ENCODE measurements at places on chromosomes 6 and 20.

GRCh38 chr6:137705160-137706082 lies 161.6 kb upstream of the TNFAIP3 start:
- DNase-seq = peak; percentile 82

- no peak for DNase-seq
These were observed 1.6 kb downstream of the PPP1R16B start for GRCh38 chr20:38806855-38807655.

DNA sequence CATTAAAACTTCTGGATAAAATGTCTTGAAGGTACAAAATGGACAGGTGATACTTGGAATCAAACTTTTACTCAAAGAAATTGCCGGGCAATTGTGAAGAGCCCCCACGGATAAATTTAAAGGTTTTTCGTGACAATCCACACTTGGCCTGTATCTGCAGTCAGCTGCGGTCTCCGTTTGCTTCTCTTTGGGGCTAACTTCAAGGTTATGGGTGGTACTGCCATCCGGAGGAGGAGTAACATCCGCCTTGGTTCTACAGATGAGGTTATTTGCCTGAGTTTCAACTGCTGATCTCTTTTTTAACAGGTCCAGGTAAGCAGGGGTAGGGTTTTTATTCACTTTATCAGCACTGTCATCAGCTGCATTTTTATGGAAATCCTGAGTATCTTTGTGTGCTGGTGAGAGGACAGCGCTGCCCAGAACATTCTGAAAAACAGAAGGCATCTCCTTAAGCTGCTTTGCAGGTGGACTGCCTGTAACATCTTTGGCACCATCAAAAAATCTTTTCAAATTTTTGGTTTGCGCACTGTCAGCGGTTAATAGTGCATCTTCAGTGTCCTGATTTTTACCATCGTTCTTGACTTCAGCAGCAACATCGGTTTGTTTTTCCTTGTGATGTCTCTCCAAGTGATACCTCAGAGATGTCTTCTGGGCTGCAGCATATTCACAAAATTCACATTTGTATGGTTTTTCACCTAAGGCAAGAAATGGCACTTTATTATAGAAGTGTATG lies 16.9 kb downstream of the ZNF217 start:
- DNase-seq = no peak

- DNase-seq = no peak
These were observed 4.7 kb downstream of the NPEPL1 start for GRCh38 chr20:58697201-58697866.

DNA sequence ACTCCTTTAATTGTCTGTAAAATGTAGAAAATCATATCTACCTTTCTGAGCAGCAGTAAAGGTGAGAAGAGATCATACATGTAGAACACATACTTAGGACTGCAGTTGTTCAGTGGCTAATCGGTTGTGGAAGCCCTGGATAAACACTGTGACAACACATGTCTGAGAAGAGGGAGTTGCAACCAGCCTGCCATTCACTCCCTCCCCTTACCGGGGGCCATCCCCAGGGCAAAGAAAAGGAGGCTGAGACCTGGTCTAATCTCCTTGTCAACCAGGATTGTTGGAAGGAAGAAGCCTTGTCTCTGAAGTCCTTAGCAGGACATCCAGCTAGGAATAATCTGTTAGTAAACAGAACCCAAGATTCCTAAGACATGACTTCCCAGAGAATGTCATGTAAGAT lies 462.5 kb upstream of the AGPAT4 start:
- DNase-seq = no peak

DNA sequence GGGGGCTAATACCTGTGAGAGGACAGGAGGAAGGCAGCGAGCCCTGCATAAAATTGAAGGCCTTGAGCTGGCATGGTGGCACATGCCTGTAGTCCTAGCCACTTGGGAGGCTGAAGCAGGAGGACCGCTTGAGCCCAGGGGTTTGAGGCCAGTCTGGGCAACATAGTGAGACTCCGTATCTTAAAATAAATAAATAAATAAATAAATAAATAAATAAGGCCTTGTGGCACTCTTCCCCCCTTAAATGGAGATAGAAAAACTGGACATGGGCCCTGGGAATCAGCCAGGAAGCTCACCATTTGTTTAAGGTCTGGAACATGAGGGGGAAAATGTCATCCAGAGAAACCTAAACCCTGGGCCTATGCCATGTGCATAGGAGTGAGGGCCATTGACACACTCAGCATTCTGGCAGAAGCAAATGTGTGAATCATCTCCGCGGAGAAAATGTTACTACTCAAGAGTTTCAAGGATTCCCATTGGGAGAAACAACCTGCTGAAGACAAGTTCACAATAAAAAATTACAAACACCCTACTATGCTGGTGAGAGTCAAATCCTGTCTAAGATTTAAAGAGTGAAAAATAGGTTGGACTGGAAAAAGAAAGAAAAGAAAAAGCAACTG lies 51.9 kb upstream of the UBR2 start:
- no peak for DNase-seq

DNA sequence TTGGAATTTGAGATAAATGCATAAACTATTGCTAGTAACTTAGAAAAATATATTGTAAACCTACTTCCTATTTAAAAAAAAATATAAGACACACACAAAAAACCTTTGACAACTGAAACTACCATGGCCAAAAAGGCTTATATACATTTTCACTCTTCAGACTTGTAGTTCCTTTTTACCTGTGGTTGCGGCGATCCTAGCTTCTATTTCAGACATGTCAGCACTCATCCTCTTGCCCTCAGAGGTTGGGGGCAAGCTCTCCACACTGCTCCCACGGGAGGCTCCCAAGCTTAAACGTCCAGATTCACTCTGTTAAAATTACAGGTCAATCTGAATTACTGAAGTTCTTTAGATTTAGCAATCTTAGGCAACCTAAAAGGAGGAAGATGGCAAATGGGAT lies 39.8 kb downstream of the MAP3K7 start:
- DNase-seq = no peak

- DNase-seq = no peak
These were observed 1.7 kb upstream of the MYO6 start for GRCh38 chr6:75747152-75747992.

DNA sequence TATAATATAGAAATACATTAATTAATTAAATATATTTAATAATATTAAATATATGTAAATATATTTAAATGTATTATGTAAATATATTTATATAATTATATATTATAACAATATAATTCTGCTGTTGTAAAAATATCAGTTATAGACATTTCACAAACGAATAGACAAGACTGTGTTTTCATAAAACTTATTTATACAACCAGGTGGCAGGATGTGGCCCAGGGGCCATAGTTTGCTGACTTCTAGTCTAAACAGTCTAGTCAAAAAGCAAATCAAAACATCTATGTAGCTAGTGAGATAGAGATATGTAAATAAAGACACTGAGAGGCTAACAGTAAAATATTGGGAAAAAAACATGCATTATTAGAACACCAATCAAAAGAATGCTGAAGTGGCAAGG lies 136.4 kb downstream of the TBXT start:
- no peak for DNase-seq

GRCh38 chr20:54717983-54718382 lies 242.6 kb downstream of the DOK5 start:
- no peak for DNase-seq

DNA sequence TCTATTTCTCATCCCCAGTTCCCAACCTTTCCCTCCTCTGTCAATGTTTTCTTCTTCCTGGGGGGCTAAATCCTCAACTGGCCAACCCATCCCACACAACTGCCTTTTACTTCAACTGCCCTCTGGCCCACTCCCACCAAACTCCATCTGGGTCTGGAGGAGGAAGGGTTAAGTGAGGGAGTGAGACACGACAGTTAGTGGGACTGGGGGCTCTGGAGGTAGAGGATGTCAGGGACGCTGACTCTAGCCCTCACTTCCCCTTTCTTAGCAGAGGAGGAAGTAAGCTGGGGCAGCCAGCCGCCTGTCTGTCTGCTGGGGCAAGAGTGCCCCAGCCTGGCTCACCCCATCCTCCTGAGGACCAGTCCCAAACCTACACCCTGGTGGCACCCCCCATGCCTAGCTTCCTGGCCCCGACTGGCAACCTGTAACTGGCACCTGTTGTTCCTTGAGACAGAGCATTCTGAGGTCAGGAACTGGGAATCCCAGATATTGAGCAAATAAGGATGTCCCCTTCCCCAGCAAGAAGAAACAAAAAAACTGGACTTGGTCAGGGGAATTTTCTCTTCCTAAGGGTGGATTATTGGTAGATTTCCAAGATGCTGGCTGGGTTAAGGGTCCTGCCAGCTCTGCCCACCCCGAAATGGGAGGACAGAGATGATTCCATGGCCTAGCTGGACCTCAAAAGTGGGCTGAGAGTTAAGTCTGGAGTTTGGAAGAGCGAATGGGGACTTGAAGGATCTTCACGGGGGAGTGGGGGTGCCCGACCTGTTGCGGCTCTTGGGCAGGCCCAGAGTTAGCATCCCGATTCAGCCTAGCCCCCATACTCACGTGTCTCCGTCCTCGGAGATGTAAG lies 971 bp downstream of the NFKBIE start:
- DNase-seq = peak; percentile 88

- DNase-seq = no peak
These were observed 58.7 kb upstream of the PRND start for GRCh38 chr20:4663044-4663443.

DNA sequence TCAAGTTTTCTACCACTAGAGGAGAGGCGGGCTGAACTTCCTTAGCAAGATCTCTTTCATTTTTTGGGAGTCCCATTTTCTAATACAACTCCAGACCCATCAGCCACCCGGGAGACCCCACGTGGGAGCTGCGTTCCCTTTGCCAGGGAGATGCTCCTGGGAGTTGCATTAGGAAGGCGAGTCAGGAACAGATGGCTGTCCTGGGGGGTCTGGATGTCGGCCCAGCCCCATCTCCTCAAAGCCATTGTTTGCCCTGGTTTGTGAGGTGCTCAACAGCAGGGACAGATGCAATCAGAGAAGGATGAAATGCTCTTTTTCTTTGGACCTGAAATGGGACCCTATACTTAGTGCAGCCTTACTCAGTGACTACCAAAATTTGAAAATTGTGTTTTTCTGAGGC lies 39.4 kb downstream of the CARMIL1 start:
- DNase-seq = no peak

DNA sequence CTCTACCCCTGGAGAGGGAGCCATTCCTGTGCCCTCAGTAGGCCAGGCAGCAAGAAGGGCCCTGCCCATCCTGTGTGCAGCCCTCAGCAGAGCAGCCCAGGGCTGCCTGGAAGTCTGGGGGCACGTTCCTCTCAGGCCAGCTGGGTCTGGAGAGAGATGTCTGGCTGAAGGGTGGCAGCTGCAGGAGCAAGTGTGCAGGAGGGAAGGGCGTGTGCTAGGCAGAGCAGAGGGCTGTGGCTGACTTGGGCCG lies 62.7 kb downstream of the NOL4L start:
- DNase-seq = no peak

DNA sequence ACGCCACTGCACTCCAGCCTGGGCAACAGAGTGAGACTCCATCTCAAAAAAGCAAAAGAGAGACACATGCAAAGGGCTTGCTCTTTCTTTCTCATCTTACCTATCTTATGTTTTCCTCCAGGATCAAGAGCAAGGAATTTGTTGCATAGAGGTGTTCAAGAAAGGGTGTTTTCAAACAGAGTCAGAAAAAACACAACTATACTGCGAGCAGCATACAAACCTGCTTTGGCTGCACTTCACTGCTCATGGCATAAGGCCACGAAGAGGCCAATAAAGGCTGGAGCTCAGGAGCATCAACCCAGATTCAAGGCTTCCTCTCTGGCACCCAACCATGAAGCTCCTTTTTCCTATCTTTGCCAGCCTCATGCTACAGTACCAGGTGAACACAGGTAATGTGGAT lies at the start of gene DEFB129:
TSS of gene DEFB129 (plus strand) at position 301 of the 400 bp plus-strand sequence. CDS start at position 332, 31 bp downstream.
- no peak for DNase-seq

DNA sequence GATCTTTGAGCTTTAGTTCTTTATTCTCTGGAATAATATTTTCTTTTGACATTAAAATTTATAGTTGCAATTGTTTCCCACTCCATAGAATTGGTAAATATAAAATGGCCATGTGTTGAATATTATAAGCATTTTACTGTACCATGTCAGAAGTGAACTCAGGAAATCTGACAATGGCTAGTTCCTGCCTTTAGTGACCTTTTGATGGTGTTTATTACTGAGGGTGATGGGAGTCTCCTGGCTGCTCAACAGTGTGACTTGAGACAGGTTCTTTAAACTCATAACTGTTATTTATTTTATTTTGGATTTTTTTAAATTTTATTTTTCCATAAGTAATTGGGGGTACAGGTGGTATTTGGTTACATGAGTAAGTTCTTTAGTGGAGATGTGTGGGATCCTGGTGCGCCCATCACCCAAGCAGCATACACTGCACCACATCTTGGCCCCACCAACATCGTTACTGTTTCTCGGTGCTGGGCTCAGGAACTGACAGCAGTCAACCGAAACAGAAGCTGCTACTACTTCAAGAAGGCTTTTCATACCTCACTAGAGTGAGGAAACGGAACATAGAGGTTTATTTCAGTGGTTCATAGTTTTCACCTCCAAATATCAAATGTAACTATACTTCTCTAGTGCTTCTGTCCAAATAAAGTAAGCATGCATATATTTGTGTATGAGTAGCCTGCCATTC lies 90.4 kb downstream of the PLEKHG1 start:
- DNase-seq = no peak

- DNase-seq = no peak
These were observed 1005.5 kb upstream of the CITED2 start for GRCh38 chr6:140379919-140380318.

DNA sequence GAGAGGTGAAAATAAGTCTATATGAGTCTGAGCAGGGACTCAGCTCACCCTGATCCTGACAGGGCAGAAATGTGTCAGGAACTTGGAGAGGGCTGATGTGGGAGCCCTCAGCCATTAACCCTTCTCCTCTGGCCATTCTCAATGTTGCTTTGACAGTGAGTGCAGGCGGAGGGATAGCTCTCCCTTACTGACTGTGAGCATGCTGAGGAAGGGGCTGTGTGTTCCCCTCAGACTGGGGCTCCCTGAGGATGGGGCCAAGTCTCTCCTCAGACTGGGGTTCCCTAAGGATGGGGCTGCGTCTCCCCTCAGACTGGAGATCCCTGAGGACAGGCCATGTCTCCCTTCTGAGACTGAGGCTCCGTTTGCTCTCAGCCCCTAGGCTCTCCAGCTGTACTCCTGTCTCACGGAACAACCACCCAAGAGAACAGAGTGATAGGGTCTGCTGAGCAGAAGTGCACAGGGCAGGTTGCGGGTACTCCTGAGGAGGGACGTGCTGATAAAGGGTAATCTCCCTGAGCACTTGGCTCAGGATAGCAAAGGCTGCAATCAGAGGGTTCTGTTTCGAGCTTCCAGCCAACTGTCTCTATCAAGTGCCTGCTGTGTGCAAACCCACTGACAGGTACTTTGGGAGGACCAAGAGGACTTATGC lies 141.0 kb downstream of the MRPL14 start:
- no peak for DNase-seq

GRCh38 chr6:141103246-141103645 lies 1029.5 kb upstream of the GJE1 start:
- DNase-seq = no peak

DNA sequence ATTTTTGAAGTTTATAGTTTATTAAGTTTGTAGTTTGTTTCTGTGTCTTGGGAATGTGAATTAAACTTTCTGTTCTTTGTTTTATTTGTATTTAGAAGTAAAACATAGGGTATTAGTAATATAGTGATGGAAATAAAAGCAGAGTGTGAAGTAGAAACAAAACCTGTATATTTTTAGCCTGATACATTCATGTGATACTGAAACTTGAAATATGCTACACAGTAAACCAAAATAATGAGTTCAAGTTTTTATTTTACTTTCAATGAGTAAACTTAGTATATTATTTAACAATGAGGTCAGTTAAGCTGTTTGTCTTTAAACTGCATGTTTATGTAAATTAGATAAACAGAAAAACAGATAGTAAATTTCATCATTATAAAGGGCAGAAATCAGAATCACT lies 1592.6 kb downstream of the GRIK2 start:
- no peak for DNase-seq

GRCh38 chr6:108502832-108503231 lies 57.9 kb upstream of the FOXO3 start:
- DNase-seq = no peak

- DNase-seq = no peak
These were observed 141.4 kb upstream of the PTPN1 start for GRCh38 chr20:50368813-50369224.
